ENCODE measurements at places on chromosomes 5 and 9.

DNA sequence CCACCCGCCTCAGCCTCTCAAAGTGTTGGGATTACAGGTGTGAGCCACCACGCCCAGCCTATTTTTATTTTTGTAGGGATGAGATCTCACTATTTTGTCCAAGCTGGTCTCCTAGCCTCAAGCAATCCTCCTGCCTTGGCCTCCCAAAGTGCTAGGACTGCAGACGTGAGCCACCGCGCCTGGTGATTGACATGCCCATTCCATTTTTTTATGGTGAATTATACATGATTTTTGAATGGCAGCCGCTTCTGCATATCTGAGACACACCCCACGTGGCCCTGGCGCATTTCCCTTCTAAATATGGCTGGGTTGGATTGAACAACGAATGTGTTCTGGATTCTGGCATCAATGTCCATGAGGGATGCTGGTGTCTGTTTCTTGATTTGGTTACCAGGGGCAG is 22.7 kb downstream of the PLPP7 start:
- H3K4me1 ChIP-seq: peaks cover 5% of the 10 kb centered on the region
- H3K4me3 ChIP-seq: no peak overlapping the region
- H3K27me3 ChIP-seq: no peaks in the 10 kb centered on the region
- no peak for DNase-seq
- H3K27ac ChIP-seq: no peak overlapping the region

DNA sequence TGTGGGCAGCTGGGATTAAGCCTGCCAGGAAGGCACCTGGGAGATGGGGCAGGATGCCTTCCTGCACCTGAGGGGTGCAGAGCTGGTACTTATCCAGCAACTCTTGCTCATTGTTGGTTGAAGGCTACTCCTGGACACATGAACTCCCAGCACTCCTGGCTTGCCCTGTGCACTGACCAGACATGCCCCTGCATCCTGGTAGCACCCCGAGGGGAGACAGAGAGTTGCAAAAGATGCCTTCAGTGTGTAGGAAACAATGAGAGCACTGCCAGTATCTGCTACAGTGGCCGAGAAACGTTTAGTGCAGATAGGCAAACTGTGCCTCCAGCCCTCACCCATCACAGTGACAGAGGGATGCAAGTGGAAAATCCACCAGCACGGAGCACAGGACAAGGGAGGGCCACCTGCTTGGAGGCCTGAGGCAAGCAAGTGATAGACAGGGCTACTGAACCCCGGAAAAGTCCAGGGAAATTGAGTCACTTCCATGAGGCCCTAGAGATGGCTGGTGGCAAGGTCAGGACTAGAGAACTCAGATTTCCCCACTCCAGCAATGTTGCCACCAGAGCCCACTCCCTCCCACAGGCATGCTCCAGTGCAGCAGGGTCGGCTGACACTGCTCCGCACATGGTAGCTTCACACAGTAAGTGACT is 171.1 kb downstream of the FSTL4 start:
- H3K27ac ChIP-seq: no peak overlapping the region
- H3K4me3 ChIP-seq: no peak overlapping the region
- H3K4me1 ChIP-seq: no peaks in the 10 kb centered on the region
- DNase-seq: no peak
- no peaks in the 10 kb centered on the region for H3K27me3 ChIP-seq
- H3K36me3 ChIP-seq: no peaks in the 10 kb centered on the region

- DNase-seq: no peak
- no peaks in the 10 kb centered on the region for H3K27me3 ChIP-seq
- no peaks in the 10 kb centered on the region for H3K36me3 ChIP-seq
- H3K27ac ChIP-seq: no peak overlapping the region
- no peak overlapping the region for H3K4me3 ChIP-seq
Measured at GRCh38 chr5:160458806-160459800, 37.4 kb downstream of the PTTG1 start.

DNA sequence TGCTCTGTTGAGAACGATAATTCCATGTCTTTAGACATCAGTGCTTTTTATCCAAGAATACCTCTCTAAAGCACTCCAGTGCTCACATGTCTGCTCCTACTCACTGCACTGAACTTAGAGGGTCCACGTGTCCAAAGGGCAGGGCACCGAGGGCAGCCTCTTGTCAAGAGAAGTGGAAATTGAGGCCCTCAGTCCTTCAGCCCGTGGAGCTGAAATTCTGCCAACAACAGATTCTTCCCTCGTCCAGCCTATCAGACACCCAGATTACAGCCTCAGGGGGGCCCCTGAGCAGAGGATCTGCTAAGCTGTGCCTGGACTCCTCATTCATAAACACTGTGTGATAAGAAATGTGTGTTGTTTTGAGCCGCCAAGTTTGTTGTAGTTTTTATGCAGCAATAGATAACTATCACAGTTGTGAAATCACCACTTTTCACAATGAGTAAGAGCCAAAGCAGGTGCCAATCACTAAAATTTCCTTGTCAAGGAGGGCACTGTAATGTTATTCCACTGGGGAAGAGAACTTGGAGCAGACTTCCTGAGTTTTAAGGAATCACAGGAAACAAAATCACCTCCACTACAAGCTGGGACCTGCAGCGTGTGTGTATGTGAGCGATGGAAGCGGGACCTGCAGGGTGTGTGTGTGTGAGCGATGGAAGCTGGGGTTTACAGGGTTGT is 58.8 kb upstream of the IGFBPL1 start:
- peaks cover under 1% of the 10 kb centered on the region for H3K27me3 ChIP-seq
- no peak overlapping the region for H3K27ac ChIP-seq
- H3K36me3 ChIP-seq: no peaks in the 10 kb centered on the region
- H3K4me3 ChIP-seq: no peak overlapping the region

- H3K4me3 ChIP-seq: no peak overlapping the region
- H3K27me3 ChIP-seq: no peaks in the 10 kb centered on the region
- no peaks in the 10 kb centered on the region for H3K36me3 ChIP-seq
- no peak for DNase-seq
- no peak overlapping the region for H3K27ac ChIP-seq
- H3K4me1 ChIP-seq: no peaks in the 10 kb centered on the region
Measured at GRCh38 chr9:100379862-100380261, 27.1 kb upstream of the TEX10 start.

- H3K4me1 ChIP-seq: peaks cover 17% of the 10 kb centered on the region
- H3K4me3 ChIP-seq: no peak overlapping the region
- H3K36me3 ChIP-seq: no peaks in the 10 kb centered on the region
- no peak overlapping the region for H3K27ac ChIP-seq
- DNase-seq: peak; percentile 28
Measured at GRCh38 chr5:179317411-179318220, 27.6 kb downstream of the ADAMTS2 start.

Data from lower lobe of right lung (tissue), 2 donors.